Activated naive CD4-positive, alpha-beta T cell (primary cell): ENCODE measurements at places on chromosomes 7 and 10.

DNA sequence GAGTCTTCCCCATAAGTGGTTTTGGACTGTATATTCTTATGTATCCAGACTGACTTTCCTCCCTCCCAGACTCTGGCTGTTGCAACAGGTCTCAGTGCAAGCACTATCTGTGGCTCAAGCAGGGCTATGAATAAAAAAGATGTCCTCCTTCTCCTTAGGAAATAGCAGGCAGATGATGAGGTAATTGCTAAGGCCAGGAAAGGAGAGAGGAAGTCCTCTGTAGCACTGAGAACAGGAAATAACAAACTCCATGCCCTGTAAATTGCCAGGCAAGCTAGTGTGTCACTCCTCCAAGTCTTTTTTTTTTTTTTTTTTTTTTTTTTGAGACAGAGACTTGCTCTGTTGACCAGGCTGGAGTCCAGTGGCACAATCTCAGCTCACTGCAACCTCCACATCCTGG, 900.1 kb downstream of the TYW1 start:
- no peak for DNase-seq

DNA sequence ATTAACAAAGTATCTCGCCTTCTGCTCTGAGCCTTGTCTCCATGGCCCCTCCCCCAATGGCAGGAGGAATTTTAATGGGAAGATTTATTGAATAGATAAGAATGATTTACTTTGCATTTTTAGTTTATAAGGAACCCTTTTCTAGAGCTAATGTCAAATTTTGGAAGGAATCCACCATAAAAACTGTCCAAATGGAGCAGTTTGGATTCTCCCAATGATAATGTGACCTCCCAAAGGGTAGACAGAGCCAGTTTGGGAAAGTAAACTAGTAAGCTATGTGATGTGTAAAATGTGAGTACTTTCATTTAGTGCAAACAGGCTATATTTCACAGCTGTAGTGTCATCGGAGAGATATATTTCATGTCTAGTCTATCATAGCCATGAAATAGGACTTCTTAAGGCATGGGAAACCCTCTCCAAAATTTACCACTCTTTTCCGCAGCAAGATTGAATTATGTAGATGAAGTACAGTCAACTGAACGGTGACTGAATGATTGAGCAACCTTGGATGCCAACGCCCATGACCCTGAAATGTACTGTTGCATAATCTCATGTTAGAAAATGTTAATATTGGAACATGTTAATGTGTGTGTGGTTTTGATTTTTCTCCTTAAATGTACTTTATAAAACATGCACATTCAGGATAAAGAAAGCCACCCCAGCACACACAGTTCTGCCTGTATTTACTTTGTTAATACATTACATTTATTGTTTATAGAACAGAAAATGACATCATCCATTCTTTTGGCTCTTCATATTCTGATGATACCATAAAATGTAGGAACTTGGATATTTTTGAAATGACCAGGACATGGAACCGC, 140.6 kb downstream of the NRP1 start:
- DNase-seq, result no peak

DNA sequence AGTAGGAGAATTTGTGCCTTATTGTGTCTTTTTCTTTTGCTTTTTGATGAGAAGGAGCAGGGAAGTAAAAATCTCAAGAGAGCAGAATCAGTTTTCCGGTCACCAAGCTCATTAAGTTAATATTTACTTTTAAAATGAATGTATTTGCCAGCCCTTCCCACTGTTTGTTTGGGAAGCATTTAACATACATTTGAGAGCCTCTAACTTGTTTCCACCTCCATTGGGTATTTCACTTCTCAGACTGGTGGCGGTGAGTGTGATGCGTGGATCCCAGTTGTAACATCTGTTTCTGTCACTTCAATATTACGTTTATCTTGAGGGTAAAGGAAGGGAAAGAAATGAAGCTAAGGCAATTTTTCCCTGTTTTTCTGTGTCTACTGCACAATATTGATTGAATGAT, 22.8 kb downstream of the CDK14 start:
- DNase-seq, result no peak

DNA sequence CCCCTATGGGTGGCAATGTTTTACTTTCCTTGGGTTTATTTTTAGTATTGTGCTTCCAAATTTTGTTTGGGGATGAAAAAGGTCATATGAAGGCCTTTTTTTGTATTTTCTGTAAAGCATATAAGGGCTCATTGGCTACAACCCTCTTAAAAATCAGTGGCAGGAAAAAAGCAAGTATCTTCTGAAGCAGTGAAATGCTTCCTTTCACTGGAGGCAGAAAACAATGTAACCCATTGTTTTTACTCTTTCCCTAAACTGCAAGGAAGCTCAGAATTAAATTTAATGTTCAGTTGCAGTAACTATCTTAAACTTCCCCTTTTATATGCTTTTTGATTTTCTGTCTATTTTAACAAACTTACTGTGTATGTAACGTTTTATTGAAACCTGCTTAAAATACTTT, 148.7 kb upstream of the LYZL1 start:
- no peak for DNase-seq

- DNase-seq, result no peak
These were observed 76.2 kb downstream of the CYP51A1 start for GRCh38 chr7:92058040-92058439.

GRCh38 chr7:5495581-5496375, 72.1 kb upstream of the TNRC18 start:
- no peak for DNase-seq

- DNase-seq, result no peak
These were observed 17.0 kb upstream of the ZMIZ1 start for GRCh38 chr10:79051766-79052165.

GRCh38 chr7:80760292-80760691, 121.8 kb downstream of the CD36 start:
- no peak for DNase-seq

- no peak for DNase-seq
These were observed 3.7 kb downstream of the PRF1 start for GRCh38 chr10:70598857-70599295.

DNA sequence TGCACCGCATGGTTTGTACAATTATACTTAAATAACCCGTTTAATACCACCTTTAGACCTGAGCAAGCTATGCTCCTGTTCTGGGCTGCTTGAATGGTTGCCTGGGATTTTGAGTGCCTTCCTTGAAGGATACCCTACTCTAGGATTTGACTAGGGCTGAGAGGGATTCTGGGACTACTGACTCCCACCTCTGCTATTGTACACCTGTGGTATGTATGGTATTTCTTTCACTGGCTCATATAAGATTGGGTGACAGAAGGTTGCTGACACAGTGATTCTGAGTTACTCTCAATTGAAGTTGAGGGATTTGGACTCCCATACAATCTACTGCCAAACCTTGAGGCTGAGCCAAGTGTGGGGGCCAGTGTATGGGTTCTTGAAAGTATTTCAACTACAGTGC, 494.4 kb upstream of the SEMA3D start:
- DNase-seq, result no peak

GRCh38 chr7:121084748-121085336, 96.3 kb downstream of the CPED1 start:
- DNase-seq, result no peak

GRCh38 chr10:589961-590680, 99.3 kb downstream of the DIP2C start:
- no peak for DNase-seq

DNA sequence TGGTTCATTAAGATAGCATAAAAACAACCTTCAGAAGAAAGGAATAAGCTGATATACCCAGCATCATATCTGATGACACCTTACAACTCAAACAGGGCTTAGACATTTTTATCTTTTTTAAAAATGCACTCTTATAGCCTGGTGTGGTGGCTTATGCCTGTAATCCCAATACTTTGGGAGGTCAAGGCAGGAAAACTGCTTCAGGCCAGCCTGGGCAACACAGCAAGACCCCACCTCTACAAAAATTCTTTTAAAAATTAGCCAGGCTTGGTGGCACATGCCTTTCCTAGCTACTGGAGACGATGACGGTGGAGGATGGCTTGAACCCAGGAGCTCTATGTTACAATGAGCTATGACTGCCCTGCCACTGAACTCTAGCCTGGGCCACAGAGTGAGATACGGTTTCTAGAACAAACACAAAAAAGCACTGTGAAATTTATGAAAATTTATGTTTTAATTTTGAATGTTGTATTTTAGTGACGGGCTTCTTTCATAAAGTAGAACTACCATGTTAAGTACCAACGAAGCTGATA, 12.3 kb upstream of the KMT2E start:
- no peak for DNase-seq

DNA sequence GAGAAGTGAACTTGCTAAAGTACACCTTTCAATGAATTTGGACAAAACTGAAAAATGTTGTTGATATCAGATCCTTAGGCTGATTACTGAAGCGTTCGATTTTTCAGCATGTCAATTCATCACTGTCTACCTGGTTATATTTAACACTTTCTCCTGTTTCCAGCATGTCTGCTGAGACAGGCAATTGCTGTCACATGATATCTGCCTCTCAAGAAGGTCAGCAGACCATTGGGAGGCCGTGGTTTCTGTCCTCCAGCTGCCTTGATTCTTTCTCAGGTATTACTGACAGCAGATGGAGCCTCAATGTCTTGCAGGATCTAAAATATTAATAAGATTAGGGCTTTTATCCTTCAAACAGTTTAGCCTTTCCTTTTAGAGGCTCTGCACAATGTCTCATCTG, 127.5 kb downstream of the SNX10 start:
- DNase-seq, result no peak

GRCh38 chr7:92732316-92733036, 103.9 kb downstream of the CDK6 start:
- no peak for DNase-seq

DNA sequence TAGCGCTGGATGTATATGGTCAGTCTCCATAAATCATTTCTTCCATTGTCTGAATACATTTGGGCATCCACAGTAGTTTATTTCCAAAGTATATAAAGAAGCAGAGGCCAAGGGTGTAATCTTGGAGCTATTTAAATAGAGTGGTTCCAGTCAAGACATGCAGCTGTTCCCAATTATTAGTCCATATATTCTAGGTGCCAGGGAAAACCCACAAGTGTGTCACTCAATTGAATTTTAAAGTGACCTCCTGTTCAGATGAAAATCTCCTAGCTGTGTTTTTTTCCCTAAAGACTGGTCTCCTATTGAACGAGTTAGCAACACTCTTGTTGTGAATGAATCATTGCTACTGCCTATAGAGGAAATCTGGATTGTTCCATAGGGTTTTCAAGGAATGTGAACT, 260.2 kb upstream of the BMPER start:
- no peak for DNase-seq

DNA sequence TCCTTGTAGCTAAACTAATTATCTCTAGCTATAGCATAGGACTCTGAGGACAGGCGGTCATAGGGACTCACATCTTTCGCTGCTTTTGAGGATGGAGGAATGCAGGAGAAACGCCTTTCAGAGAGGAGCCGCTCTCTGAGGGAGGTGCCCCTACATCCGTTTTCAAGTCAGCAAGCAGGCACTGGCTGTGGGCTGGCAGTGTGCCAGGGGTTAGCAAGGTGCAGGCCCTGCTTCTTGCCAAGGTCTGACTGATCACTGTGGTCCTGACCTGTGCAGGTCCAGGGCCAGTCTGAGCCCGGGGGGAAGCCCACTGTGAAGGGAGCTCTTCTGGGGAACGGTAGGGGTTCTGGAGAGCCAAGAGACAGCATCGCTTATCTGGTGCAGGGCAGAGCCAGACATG, 89.4 kb downstream of the SH3PXD2A start:
- DNase-seq, result peak; percentile 70

- DNase-seq, result no peak
These were observed 42.6 kb upstream of the NRP1 start for GRCh38 chr10:33376976-33377657.

DNA sequence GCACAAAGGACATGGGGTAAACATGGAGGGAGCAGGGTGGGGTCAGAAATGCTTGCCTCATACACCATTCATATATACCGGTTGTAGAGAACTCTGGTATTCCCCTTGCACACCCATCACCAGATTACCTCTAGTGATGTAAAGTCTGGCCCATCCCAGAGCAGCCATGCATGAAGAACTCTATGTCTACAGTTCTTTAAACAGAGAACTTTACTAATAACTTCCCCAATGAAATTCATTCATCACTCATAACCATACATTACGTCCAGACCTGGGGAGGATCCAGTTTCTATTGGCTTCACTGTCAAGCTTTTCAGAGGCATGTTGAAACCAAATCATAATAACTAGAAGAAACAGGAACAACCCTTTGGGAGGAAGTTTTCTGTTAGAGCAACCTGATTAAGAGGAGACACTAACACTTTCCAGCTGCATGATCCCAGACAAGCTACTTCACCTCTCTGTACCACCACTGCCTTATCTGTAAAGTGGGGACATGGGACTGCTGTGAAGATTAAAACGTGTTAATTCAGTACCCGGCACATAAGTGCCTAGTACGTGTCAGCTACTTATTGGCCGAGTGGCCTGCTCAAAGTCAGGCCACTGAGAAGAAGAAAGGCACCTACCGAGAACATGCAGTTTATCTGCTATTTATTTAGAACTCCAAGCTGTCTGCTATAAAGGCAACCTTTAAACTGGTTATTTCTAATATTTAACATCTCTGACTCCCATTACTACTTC, 59.7 kb downstream of the IGF2BP3 start:
- no peak for DNase-seq

- no peak for DNase-seq
These were observed 8.9 kb downstream of the GIGYF1 start for GRCh38 chr7:100685049-100685605.

DNA sequence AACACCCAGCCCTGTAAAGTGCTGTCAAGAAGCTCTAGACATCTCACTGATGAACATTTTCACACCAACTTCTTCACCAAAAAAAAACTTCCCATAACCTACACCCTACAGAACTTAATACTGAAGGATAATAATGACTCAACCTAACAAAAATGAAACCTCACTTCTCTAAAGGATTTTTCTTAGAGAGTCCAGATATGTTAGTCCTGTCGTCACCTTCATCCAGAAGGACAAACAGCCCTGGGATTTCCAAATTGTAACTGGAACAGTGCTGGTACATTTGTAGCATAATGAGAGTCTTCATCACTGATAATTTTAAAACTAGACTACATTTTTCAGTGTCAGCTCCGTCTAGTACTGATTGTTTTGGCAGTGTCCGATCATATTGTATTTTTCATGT, 528.6 kb upstream of the CELF2 start:
- DNase-seq, result no peak

GRCh38 chr7:95960706-95961244, 188.4 kb downstream of the DYNC1I1 start:
- no peak for DNase-seq

DNA sequence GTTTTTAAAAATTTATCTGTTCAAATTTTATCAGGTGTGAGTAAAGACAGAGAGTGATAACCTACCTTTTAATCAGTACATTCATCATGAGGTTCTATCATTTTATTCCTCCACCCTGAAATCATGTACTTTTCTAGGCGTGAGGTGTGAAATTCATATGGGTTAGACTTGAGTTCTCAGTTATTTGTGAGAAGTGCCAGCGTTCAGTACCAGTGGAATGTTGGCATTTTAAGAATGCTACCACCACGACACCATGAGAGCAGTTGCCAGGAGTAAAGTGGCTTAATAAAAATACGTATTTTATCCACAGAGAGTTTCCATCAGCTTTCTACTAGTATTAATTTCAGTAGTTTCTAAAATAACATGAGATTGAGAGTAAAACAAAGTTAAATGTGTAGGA, 104.1 kb upstream of the FERD3L start:
- DNase-seq, result no peak
